CD4-positive, alpha-beta T cell treated with Interleukin-4 for 1 hour (primary cell): ENCODE measurements at places on chromosomes 16 and 17.
A peak's percentile ranks its signal among the peaks of the same experiment; 100 is the strongest.

DNA sequence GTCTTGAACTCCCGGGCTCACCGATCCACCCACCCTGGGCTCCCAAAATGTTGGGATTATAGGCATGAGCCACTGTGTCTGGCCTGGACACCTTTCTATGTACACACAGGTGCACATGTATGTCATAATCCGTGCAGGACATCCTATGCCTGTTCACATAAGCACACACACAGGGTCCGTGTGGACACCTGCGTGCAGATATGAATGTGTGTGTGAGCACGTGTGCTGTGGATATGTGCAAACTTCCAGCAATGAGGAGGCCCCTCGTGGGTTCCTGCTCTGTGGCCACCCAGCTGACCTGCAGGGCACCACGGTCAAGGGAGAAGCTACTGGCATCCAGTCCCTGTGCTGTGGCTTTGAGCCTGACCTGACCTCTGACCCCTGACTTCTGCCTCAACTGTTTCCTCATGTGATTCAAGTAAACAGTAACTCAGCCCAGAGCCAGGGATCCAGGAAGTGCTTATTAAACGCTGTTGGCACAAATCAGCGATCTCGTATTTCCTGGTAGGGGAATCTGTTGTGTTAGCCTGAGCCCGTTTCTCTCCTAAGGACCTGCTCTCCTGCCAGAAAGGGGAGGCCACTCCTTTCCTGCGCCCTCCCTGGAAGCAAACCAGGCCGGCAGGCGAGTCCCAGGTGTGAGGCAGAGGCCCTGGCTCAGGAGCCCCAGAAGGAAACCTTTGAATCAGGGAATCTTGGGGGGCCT lies 6.5 kb downstream of the CPNE7 start:
- DNase-seq: no peak

- no peak for DNase-seq
These were observed 34.7 kb downstream of the BAHCC1 start for GRCh38 chr17:81429821-81430551.

GRCh38 chr16:74732707-74733350 lies 32.2 kb upstream of the MLKL start:
- no peak for DNase-seq

DNA sequence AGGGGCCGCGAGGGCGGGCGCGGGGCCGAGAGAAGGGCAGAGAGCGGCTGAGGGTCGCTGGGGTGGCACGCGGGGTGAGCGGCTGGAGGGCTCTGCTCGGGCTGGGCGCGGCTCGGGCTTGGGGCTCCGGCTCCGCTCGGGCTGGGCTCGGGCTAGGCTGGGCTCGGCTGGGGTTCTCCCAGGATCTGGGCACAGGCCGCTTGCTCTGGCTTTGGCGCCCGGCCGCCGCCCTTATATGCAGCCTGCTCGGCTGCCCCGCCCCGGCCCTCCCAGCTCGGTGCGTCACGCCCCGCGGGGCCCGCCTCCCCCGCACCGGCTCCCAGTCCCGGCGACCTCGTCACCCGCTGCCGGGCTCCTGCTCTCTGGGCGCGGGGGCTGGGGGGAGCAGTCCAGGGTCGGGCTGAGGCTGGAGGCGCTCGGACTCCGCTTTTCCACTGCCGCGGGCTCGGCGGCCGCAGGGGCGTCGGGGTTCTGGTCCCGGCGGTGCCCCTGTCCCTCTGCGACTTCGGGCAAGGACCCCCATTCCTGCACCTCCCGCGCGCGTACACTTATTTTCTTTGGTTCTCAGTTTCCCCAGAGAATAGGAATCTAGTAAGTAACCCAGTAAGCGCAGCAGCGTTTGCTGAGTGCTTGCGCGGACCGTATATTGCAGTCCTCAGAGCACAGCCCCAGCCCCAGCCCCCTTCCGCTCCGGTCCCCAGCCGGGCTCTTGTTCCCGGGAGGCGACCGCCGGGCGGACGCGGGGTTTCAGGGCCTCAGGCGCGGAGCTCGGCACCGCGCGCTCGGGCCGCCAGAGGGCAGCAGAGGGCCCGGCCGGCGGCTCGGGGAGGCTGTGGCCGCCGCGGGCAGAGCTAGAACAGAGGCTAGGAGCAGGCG lies at the start of gene RASD1:
TSS of gene RASD1 (minus strand) at position 207 of the 876 bp plus-strand sequence. CDS start 214 bp downstream, outside the sequence.
- DNase-seq: peak; percentile 79

GRCh38 chr17:81509207-81509971 lies 3.2 kb downstream of the ACTG1 start:
- DNase-seq: peak; percentile 62

DNA sequence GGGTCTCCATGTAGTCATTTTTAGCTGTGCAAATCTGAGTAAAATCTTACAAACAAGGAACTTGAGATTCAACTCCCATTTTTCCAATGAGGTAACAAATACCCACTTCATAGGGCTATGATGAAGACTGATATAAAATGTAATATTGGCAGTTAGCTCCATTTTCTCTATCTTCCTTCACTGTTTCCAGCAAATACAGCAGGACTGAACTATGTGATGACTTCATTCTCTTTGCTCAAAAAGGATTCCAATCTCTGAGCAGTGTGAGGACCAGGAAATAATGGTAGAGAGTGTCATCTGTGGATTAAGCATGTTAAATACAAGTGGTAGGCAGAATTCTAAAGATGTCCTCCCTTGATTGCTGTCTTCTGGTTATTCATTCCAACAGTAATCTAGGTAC lies 18.3 kb downstream of the RND2 start:
- no peak for DNase-seq

- no peak for DNase-seq
These were observed 239.0 kb downstream of the SNX29 start for GRCh38 chr16:12215277-12216105.

DNA sequence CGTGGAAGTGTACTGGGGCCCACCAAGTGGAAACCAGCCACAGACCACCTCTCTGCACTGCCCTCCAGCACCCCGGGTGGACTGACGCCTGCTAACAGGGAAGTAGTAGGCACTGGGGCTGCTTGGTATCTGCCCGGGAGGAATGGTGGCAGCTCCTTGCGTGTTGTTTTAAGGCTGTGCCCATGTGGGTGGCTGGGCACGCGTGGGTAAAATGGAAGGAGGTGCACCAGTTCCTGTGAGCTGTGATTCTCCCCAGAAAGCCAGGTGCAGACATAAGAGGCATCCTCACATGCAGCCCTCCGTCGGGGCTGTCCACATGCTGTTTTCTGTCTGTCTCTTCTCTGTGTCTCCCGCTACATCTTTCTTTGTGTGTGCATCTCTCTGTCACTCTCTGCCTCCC lies 122.3 kb downstream of the ENGASE start:
- no peak for DNase-seq

- no peak for DNase-seq
These were observed 2.1 kb downstream of the OSBPL7 start for GRCh38 chr17:47819475-47819874.

- DNase-seq: no peak
These were observed 983 bp downstream of the VAT1L start for GRCh38 chr16:77789085-77790008.

GRCh38 chr17:77716289-77716926 lies 242.1 kb upstream of the TNRC6C start:
- no peak for DNase-seq

GRCh38 chr17:80219763-80220053 lies 425 bp downstream of the SGSH start:
- DNase-seq: no peak

DNA sequence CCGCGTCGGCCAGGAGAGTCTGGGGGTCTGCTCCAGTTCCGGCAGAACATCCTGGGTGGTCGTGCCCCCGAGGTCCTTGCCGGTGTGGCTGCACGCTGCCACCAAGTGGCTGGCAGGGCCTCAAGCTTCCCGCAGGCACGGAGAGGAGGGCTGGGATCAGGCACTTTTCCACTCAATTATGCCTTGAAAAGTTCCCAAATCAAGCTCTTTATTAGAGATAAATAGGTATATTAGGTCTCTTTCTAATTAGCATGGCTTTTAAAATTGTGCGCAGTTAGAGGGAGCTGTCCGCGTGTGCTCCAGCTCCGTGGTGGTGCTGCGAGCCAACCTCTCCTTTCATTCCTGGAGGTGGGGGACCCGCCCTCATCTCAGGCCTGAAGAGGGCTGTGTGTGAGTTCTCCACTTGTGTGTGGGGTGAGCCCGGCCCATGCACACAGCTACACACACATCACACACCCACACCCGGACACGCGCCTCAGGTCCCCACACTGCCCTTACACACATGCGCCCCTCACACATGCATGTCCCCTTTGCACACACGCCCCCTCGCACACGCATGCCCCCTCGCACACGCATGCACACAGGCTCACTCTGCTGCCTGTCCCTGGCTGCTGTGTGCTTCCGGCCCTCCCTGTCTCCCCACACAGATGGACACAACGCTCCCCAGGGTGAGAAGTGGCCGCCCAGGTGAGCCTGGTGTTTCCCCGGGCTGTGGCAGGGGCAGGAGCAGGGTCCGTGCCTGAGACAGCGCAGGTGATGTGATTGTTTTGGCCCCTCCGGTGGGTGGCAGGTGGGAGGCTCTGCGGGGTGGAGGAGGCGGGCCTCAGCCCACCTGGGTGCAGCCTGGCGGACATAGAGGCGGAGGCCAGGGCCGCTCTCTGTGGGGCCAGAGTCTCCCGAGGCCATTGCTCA lies 28.8 kb downstream of the CACNA1H start:
- DNase-seq: no peak

DNA sequence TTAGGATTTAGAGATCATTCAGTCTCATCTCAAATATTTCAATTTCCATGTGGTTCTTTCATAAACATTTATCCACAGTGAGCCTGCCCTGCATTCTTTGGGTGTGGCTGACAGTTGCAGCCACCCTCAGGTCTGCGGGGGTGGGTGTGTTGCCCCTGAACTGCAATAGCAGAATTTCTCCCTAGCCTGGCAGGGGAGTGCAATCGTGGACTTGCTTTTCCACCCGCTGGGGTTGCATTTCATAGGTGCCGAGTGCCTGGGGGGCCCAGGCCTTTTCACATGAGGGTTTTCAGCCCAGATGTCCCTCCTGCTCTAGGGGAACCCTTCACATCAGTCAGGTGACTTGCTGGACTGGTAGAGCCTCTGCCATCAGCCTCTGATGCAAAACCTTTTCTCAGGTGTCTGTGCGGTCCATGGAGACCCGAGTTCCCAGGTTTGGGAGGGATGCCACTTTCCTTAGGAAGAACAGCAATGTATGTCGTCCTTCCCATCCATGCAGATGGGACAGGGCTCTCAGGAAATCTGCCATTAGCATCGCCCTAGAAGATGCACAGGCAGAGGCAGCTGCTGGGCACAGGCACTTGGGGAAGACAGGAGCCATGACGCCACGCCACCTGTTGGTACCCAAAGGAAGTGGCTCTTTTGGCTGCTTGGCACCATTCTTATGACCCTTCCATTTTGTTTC lies 2.4 kb upstream of the USP36 start:
- DNase-seq: peak; percentile 72

DNA sequence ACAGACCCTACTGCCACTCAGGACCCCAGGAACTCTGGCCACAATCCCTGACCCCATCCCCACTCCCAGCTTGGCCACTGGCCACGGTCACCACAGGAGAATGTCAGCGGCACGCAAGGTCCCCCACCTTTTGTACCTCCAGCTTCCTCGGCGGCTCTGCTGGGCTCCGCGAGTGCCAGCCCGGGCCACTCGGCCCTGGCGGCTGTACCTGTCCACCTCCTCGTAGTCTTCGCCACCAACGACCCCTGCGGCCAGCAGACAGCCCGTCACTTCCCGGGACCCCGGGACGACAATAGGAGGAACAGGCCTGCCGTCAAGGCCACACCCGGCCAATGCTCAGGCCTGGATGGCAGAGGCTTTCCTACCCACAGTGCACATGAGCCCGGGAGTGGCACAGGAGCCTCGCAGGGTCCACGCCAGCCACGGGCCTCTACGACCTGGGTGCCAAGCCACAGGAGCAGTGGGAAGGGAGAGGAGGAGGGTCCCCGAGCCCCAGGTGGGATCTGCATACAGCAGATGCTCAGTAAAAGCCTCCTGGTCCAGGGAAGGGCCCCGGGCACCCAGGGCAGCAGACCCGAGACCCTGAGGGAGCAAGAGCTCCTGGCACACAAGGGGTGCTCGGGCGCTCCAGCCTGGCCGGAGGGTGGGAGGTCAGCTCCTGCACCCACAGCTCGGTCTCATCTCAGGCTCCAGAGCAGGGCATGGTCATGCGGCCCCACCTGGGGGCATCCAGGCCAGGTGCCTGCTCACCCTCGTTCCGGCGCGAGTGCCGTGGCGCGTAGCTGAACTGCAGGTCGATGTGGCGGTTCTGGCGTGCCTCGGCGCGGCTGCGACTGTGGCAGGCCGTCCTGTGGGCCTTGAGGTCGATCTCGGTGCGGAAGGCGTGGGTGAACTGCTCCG lies 7.9 kb downstream of the ZNF598 start:
- DNase-seq: no peak

DNA sequence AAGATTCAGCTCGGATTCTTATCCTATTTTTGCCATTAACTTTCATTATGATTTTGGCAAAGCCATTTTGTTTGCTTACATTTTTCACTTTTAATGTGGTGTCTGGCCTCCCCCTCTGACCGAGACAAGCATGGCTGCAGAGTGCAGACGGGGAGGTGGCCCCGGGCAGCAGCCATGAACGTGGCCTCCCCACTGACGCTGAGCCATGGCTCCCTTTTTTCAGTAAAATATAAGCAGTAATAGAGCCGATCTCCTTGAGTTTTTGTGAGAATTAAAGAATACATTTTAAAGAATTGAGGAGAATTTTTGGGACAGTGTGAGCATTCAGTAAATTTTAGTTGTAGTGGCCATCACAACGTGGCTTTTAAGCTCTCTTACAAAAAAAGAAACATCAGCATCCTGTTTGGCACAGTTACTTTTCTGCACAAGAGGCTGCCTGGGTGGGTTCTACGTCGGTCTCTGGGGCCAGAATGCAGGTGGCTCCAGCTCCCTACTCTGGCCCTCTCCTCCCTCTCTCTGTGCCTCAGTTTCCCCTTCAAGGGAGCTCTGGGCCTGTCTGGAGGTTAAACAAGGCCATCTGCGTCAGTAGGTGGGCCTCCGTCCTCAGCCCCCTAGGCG lies 68.8 kb upstream of the ZNF750 start:
- no peak for DNase-seq

GRCh38 chr17:3796822-3797170 lies 4.2 kb downstream of the ITGAE start:
- DNase-seq: peak; percentile 19

DNA sequence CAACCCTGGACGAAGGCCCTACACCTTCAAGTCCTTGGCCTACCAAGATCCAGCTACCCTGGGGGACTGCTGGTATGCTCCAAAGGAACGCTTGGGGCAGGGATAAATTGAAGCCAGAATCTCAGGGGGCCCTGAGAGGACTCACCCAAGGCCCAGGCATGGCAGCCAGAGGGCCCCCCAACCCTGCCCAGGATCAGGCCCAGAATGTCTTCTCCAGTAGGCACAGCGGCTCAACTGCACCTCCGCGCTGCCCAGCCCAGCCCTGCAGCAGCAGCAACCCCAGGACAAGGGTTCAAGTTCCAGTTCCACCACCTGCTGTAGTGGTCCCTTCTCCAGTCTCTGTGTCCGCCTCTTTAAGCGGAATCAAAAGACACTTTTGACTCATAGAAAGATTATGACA lies 2.2 kb downstream of the TFAP4 start:
- DNase-seq: no peak

DNA sequence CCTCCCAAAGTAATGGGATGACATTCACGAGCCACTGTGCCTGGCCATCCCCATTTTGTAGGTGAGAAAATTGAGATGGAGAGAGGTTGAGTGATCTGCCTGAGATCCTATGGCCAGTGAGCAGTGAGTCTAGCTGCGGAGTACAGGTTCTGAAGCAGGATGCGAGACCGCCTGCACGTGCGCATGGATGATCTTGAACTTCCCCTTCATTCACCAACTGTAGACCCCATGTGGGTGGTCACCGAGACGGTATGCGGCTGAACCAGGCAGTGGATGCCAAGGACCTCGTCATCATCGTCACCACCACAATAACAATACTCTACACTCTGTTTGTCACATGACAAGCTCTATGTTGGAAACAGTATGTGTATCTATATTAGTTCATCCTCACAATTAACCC lies 6.2 kb upstream of the SPNS3 start:
- no peak for DNase-seq
